ENCODE measurements at places on chromosomes 12 and 14.
A peak's percentile ranks its signal among the peaks of the same experiment; 100 is the strongest.

DNA sequence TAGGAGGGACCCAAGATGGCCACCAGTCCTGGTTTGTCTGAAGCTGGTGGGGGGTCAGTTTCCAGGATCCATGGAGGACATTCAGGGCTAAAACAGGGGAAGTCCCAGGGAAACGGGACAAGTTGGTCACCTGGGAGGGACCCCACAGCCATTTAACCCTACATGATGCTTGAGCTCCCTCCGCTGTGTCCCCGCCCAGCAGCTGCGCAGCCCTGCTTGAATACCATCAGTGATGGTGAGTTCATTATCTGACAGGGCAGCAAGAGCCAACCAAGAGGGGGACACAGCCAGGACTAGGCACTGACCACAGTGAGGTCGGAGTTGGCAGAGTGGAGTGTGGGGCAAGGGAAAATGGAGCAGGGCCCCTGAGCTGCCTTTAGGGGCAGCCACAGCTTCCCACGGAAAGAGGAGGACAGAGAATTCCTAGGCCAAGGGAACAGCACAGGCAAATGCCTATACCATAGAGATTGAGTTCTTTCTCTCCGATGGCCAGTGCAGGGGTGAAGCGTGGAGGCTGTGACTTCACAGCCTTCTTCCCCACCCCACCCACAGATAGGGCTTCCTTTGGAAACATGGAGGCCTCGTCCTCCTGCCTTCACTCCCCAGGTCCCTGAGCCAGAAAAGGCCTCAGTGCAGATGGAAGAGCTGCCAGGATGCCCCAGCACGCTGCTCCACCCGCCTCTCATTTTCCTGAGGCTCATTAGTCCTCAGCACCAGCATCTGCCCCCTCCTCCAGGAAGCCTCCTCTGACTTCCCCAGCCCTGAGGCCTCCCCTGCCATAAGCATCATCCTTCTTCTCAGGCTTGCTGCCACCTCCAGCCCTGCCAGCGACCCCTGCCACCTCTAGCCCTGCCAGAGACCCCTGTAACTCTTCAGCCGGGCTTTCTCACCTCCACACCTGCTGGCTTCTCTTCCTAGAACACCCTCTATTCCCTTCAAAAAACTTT lies 51.4 kb downstream of the CYP46A1 start:
- DNase-seq, result no peak

- DNase-seq, result no peak
Observed at GRCh38 chr12:19681007-19681406, 241.7 kb downstream of the AEBP2 start.

- DNase-seq, result no peak
Observed at GRCh38 chr12:114411071-114411837, 5.3 kb upstream of the TBX5 start.

- DNase-seq, result no peak
Observed at GRCh38 chr14:52923902-52924575, 26.8 kb downstream of the FERMT2 start.

DNA sequence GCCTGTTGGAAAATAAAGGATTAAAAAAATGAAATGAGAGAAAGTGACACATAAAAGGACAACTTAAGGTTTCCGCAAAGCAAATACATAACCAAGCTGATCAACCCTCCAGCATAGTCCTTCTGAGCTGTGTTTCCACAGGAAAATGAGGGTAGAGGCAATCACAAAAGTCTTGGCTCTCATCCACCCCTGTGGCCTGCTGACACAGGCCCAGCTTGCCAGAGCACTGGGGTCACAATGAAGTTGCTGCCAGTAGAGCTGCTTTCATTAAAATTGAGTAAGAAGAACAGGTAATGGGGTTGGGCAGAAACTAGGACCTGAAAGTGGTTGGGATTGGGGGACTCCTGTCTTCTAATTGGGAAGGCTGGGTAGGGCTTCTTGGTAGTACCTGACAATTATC lies 65.9 kb downstream of the RERG start:
- DNase-seq, result no peak

GRCh38 chr12:125300249-125300648 lies 235.0 kb downstream of the AACS start:
- no peak for DNase-seq

GRCh38 chr12:60070552-60070951 lies 474.7 kb downstream of the SLC16A7 start:
- DNase-seq, result no peak

GRCh38 chr12:124026755-124027745 lies 54.0 kb downstream of the ZNF664 start:
- DNase-seq, result peak; percentile 91

DNA sequence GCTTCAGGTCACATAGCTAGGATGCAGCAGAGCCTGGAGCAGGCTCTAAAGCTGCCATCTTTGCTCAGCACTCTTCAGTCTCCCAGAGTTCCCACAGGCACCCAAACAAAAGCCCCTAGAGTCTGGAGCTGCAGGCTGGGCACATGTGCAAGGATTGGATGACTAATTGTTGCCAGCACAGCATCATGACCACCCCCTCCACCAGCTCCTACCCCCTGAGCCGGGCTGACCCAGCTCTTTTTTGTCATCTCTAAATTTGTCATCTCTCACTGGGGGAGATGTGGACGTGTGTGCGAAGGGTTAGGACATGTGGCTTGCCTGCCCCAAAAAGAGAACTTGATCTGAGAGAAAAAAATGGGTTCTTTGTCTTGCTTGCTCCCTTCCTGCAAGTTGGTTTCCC lies 4.3 kb upstream of the MMP19 start:
- DNase-seq, result peak; percentile 36

DNA sequence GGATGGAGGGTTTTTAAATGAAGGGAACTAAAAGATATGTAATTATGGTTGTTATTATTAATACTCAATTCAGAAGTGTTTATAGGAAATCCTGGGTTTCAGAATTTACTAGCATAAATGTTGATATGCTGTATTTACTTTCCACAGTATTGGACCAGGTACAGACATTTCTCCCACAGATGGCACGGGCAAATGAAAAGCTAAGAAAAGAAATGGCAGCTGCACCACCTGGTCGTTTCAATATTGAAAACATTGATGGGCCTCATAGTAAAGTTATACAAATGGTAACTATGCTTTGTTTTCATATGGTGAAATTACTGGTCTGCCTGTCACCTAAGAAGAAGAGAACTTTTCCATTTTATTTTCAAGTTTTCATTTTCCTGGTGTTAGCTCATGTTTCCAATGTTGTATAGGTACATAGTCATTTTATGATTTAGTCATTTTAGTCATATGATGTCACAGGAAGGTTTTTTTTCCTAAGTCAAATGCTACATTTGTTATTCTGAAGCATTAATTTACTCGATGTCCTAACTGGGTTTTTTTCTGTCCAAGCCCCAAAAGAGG lies 5.5 kb downstream of the NOPCHAP1 start:
- no peak for DNase-seq

DNA sequence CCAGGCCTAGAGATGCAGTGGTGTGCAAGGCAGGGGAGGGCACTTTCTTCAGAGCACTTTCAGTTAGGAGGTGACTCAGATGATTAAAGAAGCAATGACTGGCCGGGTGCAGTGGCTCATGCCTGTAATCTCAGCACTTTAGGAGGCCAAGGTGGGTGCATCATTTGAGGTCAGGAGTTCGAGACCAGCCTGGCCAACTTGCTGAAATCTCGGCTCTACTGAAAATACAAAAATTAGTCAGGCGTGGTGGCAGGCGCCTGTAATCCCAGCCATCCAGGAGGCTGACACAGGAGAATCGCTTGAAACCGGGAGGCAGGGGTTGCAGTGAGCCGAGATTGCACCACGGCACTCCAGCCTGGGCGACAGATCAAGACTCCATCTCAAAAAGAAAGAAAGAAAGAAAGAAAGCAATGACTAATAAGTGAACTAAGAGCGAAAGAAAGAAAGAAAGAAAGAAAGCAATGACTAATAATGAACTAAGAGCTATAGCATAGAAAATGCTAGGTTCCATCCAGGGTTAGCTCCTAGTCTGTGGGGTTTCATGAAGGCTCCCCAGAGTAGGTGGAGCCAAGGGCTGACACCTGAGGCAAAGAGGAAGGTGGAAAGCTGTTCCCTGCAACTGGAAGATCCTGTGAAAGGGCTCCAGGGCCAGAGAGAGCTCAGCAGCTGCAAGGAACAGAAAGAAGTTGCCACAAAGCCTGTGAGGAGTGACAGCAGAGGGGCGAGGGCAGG lies 334.5 kb downstream of the CACNA1C start:
- no peak for DNase-seq

GRCh38 chr14:76698631-76699030 lies 62.6 kb upstream of the VASH1 start:
- DNase-seq, result no peak

GRCh38 chr12:93742110-93742934 lies 65.1 kb downstream of the CRADD start:
- DNase-seq, result peak; percentile 63

DNA sequence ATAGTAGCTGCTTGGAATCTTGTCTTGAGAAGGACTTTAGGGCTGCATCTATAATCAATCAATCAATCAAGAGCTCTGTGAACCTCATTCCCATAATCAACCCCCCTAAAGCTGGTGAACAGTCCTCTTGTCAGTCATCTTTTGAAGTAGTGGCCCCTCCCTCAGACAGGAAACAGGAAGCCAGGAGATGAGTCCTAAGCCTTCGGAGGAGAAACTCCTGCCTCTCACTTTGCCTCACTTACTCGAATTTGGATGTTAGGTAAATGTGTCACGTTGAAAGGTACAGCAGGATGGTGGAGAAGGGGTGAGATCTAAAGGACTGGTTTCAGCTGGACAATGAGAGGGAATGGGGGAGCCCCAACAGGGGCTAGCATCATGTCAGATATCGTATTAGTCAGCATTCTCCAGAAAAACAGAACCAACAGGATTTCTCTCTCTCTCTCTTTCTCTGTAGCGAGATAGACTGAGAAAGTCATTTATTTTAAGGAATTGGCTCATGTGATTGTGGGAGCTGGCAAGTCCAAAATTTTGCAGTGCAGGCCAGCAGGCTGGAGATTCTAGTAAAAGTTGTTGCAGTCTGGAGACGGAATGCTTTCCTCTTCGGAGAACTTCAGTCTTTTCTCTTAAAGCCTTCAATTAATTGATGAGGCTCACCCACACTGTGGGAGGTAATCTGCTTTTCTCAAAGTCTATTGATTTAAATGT lies 144.4 kb upstream of the PWP1 start:
- DNase-seq, result no peak

- DNase-seq, result no peak
Observed at GRCh38 chr14:94054936-94055335, 26.1 kb downstream of the DDX24 start.

DNA sequence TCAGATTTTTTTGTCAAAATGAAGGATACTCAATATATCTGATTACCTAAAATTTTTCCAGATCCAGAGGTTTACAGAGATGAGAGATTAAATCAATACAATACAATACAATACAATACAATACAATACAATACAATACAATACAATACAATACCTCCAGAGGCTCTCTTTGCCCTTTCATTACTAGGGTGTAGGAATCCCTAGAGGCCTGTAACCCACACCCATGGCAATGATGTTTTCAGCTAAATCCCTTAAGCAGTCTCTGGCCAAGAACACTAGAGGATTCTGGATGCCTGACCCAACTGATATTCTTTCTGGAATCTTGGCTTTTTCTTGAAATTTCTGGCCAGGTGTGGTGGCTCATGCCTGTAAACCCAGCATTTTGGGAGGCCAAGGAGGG lies 23.7 kb upstream of the AEBP2 start:
- DNase-seq, result no peak

GRCh38 chr12:25249931-25250738 lies 594 bp downstream of the KRAS start:
- peak; percentile 34 for DNase-seq

- no peak for DNase-seq
Observed at GRCh38 chr12:44835641-44836379, 40.3 kb downstream of the NELL2 start.

DNA sequence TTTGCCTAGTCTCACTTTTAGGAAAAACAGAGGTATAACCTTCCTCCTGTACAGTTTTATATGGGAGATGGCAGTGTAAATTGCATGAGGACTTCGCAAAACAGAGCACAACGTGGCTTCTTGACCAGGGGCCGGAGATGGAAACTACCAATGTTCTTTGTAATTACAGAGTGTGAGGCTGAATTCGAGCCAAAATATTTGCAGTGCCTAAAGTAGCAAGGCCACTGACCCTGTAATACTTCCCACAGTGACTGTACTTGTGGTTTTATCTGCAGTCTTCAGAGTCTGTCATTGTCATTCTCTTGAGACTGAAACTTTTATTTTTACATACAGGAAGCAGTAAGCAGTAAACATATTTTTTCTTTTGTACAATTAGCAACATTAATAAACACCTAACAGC lies 98.9 kb downstream of the RERG start:
- no peak for DNase-seq

DNA sequence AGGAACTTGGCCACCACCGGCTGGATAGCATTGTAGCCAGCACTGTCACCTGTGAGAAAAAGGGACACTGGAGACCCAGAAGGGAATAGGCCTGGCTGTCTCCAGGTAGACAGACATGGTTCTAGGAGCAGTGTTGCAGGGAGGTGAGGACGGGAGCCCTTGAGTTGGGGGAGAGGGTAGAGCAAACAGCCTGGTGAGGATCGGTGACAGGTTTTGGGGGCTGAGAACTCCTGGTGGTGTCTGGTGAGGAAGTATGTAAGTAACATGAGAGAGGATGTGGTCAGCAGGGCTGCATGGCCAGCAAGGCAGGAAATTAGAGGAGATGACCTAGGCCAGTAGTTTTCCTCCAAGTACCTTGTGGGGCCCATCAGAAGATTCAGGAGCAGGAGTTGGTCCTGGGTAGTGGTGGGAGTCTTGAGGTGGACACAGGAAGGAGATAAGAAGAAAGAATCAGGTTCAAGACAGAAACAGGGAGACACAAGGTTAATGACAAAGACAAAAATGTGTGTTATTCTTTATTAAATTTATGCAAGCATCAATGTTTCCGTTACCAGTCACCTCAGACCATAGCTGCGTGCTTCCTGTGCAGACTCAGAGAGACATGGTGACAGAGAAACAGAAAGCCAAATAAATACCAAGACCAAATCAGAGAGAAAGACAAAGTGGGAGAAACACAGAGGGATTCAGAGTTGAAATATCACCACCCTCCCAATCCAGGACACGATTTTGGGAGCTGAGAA lies at the start of gene ARHGAP9:
ARHGAP9 (minus strand) TSS at position 491 of the 740 bp plus-strand sequence; CDS start at position 31, 460 bp downstream.
- no peak for DNase-seq

GRCh38 chr12:114399664-114400211 lies 6.2 kb downstream of the TBX5 start:
- DNase-seq, result no peak

DNA sequence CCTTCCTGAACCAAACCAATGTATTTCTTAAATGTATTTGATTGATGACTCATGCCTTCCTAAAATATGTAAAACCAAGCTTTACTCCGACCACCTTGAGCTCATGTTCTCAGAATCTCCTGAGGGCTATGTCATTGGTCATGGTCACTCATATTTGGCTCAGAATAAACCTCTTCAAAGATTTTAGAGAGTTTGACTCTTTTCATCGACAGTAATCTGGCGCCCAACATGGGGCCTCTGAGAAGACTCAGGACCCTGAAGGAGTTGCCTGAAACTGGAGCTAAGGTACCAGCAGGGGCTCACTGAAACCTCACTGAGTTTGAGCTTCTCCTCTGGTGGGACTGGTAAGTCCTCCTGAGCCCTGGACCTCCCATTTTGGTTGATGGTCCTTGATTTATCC lies 17.2 kb upstream of the PSMC1 start:
- no peak for DNase-seq

GRCh38 chr14:81245771-81246170 lies 25.0 kb upstream of the GTF2A1 start:
- DNase-seq, result no peak

GRCh38 chr12:124273630-124274029 lies 21.3 kb upstream of the RFLNA start:
- peak; percentile 62 for DNase-seq

All from hepatic stellate cell (primary cell).